DND-41 (cell line): ENCODE measurements at places on chromosomes 4 and X.

- DNase-seq = no peak
These were observed 24.8 kb downstream of the DKK2 start for GRCh38 chr4:107011312-107011711.

DNA sequence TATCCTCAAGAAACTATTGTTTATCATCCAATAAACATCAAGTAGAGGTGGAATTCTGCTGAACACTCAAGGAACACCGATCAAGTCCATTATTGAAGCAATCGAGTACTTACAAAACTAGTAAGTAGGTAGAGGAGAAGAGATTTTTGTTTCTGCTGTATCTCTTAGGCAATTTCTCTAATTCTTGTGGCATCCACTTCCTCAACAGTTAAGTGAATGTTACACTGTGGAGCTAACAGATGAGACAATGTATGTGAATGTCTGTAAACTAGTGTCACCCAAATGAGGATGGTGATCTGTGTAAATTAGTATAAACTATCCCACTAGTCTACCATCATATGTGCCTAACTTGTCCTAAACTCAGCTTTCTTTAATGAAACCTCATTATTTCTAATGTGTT is 261.6 kb downstream of the ARHGAP24 start:
- DNase-seq = no peak

DNA sequence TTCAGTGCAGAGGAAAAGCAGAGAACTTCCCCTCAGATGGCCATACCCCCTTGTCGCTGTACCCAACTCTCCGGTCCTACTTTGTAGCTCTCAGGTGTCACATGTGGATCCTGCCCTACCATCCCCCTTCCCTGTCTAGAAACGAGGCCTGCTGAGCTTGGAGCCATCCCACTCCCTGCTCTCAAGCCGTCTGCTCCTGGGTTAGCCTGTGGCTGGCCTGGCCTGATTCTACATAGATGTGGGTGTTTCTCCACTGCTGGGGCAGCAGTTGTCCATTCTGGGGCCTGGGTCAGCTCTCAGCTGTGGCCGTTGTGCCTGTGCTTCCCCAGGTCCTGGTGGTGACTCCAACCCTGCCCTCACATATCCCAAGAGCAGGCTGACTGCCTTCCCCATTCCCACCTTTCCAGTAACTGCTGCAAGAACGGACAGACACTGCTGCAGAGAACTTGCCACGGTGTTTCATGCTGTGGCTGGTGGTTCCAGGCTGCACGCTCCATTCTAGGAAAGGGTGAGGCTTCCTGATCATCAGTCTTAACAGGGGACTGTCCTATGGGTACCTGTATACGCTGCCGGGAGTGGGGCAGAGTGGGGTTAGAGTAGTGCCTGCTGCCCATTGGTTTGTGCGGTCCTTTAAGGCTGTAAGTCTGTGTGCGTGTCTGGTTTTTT is 3.6 kb downstream of the IL9R start:
- DNase-seq = no peak

GRCh38 chrX:41895826-41896225 is 27.5 kb downstream of the CASK start:
- no peak for DNase-seq

DNA sequence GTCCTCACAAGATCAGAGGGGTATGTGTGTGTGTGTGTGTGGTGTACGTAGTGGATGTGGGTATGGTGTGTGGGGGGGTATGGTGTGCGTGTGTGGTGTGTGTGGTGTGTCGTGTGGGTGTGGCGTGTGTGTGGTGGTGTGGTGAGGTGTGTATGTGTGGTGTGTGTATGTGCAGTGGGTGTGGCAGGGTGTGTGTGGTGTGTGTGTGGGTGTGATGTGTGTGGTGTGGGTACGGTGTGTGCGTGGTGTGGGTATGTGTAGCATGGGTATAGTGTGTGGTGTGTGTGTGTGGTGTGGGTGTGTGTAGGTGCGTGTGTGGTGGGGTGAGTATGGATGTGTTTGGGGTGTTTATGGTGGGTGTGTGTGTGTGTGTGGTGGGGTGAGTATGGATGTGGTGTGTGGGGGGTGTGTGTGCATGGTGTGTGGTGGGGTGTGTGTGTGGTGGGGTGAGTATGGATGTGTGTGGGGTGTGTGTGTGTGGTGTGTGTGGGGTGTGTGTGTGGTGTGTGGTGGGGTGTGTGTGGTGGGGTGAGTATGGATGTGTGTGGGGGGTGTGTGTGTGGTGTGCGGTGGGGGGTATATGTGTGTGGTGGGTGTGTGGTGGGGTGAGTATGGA is 182.0 kb downstream of the PALLD start:
- DNase-seq = no peak

- no peak for DNase-seq
These were observed 10.1 kb upstream of the CXCL8 start for GRCh38 chr4:73730292-73730691.

DNA sequence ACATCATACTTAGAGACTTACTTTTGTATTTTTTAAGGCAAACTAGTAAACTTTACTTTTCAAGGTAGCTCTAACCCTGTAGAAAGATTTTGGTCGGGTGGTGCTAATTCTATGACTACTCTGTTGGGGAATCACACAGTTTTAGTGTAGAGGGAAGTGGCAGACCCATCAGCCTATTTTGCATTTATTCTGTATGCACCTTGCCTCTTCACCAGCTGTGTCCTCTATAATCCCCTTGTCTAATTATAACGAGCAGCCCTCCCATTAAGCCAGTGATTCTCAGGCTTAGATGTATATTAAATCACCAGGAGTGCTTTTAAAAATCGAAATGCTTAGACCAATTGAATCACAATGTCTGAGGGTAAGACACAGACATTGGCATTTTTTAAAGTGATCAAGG is 78.1 kb downstream of the GALNT7 start:
- no peak for DNase-seq

- no peak for DNase-seq
These were observed 13.2 kb downstream of the CA5B start for GRCh38 chrX:15751155-15751819.

GRCh38 chrX:88425739-88426138 is 321.3 kb upstream of the CPXCR1 start:
- DNase-seq = no peak

- peak; percentile 40 for DNase-seq
These were observed 1.9 kb downstream of the NEIL3 start for GRCh38 chr4:177311589-177311988.

DNA sequence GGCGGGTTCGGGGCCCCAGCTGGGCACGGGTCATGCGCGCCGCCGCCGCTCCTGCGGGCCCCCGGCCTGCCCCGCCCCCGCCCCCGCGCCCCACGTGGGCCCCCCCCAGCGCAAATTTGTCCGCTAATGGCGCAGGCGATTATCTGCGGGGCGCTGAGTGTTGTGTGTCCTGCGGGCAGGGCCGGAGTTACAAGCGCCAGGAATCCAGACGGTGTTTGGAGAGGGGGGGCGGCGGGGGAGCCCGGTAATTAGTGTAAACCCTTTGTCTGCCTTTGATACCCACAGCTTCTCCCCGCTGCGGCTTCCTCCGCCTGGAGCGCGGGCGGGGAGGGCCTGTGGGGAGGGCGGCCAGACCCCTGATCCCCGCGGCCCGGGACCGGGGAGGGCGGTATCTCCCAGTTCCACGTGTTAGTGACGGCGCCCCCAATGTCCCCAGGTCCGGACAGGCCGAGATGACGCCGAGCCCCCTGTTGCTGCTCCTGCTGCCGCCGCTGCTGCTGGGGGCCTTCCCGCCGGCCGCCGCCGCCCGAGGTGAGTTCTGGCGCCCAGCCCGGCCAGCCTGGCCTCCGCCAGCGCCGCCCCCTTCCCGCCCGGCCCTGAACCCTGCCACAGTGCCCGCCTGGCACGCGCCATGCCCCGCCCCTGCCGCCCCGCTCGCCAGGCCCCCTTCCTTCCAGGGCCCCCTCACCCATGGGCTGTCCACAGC is 761 bp downstream of the FGFRL1 start:
- DNase-seq = no peak
